ENCODE measurements at places on chromosomes 4 and X.

DNA sequence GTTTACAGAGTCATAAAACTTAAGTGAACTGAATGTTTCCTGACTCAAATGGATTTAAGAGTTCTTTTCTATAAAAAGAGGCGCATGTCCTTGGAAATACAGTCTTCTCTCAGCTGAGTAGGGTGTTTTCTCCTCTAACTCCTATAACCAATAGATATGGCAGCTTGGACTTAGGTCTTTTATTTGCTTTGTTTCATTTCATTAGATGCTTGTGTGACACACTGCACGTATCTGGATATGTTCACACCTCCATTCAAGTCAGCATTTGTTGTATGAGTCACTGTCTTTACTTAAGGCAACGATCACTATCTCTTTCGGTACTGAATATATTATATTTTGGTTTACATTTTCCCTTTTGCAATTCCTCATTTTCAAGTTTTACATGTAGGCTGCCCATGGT lies 136.6 kb downstream of the ARSF start:
- DNase-seq: no peak

- no peak for DNase-seq
These were observed 180.3 kb upstream of the PPARGC1A start for GRCh38 chr4:24070117-24070516.

GRCh38 chr4:47224361-47224760 lies 193.0 kb downstream of the GABRB1 start:
- DNase-seq: no peak

- DNase-seq: no peak
These were observed 145.5 kb upstream of the MAMLD1 start for GRCh38 chrX:150217609-150218008.

GRCh38 chrX:13994536-13995080 lies 35.1 kb downstream of the GEMIN8 start:
- no peak for DNase-seq

DNA sequence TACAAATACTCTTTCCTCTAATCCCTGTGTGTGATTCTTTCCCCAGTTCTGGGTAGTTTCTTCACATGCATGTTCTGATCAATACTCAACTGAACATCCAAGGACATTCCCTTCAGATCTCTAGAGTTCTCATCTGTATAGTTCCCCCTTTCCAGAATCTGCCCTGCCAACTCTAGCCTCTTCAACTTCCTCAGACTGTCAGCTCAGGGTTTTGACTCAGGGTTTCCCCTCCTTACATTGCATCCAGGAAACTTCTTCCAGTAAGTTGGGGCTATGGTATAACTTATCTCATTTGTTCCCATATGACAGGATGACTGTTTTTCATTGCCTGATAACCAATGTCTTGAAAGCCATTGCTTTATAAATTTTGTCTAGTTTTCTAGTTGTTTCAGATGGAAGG lies 14.2 kb upstream of the ANKRD17 start:
- DNase-seq: no peak

DNA sequence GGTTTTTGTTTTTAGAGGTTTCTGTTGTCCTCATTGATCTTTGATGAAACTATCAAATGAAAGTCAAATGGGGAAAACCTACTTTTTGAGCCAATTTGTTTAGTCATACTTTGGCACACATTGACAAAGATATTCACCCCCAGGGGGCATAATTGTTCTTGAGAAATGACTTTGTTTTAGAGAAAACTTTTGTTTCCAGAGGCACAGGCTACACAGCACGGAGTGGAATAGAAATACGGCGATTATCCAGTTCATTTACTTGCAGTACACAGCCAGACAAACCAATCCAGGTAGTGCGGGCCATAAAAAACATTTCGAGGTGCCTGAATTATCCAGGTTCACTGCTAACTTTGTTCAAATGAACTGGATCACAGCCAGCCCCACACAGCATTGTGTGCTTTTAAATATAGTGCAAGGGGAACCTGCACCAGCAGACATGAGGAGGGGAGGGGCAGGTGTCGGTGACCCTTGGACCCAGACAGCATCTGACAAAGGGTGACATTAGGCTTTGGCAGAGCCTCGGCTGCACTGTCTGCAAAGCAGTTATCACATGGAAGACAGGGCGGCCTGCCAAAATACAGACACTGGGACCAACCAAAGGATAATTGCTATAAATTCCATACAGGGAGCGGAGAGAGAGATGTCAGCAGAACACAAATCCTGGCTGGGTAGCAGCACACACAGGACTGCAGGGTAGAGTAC lies 179.6 kb upstream of the NOCT start:
- DNase-seq: no peak

DNA sequence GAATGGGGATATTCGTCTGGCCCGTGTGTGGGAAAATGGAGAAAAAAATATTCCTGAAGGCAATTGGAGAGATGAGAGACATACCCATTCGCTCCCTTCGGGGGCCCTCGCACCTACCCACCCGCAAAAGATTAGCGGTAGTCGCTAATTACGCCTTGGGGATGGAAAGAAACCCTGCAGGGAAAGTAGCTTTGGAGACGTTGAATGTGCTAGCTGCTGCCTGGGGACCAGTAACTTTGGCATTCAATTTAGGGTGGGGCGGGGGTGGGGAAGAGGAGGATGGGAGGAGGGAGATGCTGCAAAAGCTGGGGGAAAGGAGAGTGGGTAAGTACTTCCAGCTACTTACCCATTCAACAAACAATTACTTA lies 407 bp upstream of the ZC4H2 start:
- no peak for DNase-seq

GRCh38 chr4:184434021-184434420 lies 40.3 kb downstream of the IRF2 start:
- no peak for DNase-seq
